HEK293T (cell line): ENCODE measurements at places on chromosomes 12 and 14.

GRCh38 chr12:10243818-10244520, 31.3 kb downstream of the GABARAPL1 start:
- DNase-seq: no peak

- no peak for DNase-seq
These were observed 42.1 kb upstream of the MTERF2 start for GRCh38 chr12:107029081-107029480.

GRCh38 chr14:96625426-96625985, 123.3 kb downstream of the PAPOLA start:
- no peak for DNase-seq

- no peak for DNase-seq
These were observed 5.5 kb downstream of the AMN start for GRCh38 chr14:102927878-102928411.

DNA sequence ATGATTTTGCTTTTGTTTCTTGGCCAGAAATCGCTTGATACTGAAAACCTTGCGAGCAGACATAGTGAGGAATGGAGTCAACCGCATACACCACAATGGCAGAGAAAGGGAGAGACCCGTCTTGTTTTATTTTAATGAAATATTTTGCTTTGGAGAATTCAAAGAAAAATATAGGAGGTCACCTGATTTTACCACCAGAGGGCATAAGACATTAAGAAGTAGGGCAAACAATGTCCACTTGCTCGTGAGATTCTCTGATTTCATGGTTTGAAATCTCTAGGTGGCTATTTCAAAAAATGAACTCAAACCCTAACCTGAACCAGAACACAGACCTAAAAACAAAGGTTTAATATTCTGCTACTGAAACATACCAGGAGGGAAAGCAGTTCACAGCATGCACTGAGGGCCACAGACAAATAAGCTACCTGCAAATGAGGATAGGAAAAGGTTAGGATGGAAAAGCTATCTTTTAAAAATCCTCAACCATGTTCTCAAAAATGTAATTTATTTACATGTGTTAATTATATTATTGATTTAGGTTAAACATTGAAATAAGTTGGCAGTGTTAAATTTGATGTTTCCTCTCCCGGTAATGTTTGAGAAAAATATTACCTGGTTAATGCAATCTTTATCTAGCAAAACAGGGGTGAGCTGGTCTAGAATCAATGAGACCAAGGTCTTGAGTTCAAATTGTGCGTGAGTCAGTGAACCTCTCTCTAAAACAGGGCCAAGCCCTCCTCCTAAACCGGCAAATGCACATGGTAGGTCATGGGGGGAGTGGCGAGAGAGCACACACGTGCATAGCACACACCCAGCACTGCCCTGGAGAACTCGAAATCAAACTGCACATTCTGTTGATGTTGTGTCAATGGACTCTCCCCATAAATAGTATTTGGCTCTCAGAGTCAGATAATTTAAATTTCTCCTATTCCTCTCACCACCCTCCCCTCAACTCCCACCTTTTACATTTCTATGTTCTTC, 12.5 kb downstream of the IFNG-AS1 start:
- peak; percentile 19 for DNase-seq

GRCh38 chr12:108745641-108746040, 14.3 kb upstream of the CORO1C start:
- no peak for DNase-seq

- DNase-seq: no peak
These were observed 112.7 kb downstream of the SLC16A7 start for GRCh38 chr12:59708484-59708883.

GRCh38 chr12:67792185-67792584, 143.6 kb downstream of the DYRK2 start:
- no peak for DNase-seq

GRCh38 chr14:81263777-81264410, 43.1 kb upstream of the GTF2A1 start:
- DNase-seq: no peak

DNA sequence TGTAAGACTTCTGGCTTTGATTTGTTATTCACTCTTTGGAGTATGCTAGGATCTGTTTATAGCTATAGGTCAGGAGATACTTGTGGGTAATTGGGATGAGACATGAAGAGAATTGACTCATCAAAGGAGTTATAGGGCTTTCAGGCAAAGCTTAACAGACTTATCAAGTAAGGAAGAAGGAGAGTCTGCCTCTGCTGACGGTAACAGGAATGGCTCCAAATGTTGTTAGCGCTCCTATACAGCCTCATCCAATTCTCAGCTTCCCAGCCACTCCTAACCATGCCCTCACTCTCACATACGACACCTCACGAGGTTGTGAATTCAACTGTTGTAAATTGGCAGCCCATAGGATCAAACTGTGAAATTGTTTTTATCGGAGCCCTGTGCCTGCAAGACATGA, 140.5 kb downstream of the KCNA5 start:
- DNase-seq: no peak

- DNase-seq: no peak
These were observed 915.9 kb downstream of the SLC6A15 start for GRCh38 chr12:83996671-83997070.

DNA sequence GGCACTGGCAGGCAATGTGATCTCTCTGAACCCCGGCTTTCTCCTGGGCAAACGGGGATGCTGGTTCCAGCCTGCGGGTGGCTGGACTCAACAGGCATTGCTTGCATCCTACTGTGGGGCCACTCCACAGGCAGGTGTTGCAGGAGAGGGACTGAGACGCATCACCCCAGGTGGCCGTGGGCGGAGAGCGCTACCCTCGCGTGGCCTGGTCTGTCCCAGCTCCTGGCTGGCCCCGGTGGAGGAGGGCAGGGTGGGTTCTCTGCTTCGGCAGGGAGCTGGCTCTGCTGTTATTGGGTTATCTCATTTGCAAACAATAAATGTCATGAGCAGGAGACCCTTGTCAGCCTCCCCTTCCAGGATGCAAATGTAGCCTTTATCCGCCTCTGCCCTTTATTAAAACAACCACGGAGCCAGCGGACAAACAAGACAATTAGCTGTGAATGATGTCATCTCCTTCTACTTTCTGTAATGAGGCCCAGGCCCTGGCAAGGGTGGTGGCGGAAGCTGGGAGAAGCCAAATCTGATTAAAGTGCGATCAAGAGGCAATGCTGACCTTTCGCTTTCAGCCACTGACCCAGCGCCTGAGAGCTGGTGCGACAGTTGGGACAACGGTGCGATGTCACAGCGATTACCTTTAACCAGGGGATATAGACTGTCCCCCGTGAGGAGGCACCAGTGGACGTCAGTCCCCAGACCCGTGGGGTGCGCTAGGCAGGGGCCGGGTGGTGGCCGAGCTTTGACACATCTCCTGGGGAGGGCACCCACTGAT, 161.8 kb downstream of the KIF26A start:
- DNase-seq: no peak

DNA sequence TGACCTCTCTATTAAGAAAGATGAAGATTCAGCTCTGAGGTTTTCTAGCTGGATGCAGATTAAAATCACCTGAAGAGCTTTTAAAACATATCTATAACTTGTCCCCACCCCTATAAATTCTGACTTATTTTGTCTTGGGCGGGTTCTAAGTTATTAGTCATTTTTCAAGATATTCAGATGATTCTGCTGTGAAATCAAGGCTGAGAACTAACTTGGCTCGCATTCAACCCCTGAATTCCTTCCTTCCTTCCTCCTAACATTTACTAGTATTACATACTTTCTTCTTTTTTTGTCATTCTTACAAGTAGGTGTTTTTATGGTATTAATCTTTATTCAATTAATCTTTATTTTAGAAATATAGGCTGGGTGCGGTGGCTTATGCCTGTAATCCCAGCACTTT, 55.4 kb downstream of the SSPN start:
- DNase-seq: no peak

DNA sequence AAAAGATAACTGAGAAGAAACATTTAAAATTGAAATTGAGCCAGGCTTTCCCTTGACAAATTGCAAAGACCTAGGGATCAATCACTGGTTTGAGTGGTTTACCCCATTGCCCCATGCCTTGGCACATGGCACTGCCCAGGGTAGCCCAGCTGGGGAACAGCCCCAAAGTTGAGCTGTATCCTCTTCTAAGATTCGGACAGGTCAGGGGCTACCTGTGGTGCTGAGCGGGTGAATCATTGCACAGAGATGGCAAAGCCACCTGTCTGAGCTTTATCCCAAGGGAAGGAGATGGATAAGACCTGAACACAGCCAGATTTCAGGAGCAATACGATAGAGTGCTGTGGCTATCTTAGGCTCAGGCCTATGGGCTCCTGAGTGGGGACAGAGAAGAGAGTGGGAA, 7.0 kb downstream of the IFI27L2 start:
- no peak for DNase-seq

GRCh38 chr14:100528962-100529560, 58.2 kb downstream of the BEGAIN start:
- no peak for DNase-seq

DNA sequence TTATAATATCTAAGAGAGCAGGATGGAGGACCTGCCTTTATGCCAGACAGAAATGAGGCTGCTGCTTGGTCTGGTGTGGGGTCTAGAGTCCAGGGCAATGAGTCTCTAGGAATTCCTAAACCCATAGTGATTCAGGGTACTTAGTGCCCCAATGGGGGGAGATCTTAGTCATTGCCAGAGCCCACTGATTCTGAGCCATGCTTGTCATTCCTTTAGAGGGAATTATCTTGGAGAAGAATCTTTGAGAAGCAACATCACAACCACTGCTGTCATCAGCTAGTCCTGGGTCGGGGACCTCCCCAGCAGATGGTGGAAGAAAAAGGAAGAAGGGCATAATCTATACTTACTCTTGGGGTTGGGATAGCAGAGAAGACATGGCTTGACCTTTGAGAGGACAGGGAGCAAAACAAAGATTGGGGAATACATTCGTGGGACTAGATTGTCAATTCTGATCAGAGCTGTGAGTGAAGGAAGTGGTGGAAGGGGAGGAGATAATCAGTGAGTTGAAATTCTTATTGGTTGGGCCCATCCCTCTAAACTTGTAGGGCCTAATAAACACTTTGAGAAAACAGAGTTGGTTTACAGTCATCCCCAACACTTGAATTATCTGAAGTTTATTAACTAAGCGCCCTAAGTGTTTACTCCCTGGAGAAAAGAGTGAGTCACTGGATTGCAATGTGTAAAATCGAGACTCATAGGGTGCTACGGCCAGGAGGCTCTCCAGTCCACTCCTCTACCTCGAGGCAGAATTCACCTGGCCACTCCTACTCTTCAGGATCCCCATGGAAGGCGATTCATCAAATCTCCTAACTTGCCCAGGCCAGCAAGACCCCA, 3.0 kb upstream of the KRT3 start:
- no peak for DNase-seq

GRCh38 chr14:80477388-80478160, 266.3 kb upstream of the DIO2 start:
- no peak for DNase-seq

DNA sequence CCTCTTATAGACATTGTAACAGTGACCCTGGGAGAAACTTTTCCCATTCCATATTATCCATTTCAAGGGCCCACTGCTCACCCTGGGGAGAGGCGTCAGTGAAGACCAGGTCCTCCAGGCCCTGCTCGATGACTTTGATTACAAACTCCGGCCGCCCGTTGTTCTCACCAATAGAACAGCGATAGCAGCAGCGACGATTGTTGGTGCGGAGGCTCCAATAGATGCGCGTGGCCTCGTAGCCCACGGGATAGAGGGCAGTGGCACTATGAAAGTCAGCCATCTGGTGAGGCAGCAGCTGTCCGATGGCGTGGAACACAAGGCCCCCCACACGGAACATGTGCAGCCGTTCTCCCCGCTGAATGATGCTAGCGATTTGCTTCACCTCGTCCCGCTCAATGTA, 7.5 kb upstream of the PRKAG1 start:
- DNase-seq: no peak

- DNase-seq: peak; percentile 42
These were observed 72.5 kb downstream of the ITPK1 start for GRCh38 chr14:93042968-93043940.

DNA sequence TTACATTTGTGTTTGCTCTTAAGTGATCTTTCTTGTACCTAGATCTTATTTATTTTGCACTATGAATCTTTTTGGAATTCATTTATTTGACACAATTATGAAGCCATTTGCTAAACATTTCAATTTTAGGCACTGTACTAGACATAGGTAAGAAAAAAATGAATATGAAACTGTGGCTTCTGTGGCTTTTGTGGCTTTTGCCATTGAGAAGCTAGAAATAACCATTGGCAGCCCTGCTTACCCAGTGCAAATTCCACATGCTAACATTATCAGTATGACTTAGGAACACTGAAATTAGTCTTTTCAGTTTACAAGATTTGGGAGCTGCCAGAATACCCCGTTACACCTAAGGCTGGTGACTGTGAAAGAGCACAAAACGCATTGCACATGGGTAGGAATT, 60.1 kb downstream of the FSCB start:
- no peak for DNase-seq

GRCh38 chr12:26434299-26435068, 239.1 kb downstream of the SSPN start:
- peak; percentile 67 for DNase-seq

- DNase-seq: peak; percentile 38
These were observed at the start of gene KCNA1 for GRCh38 chr12:4909734-4910501. Gene KCNA1 (plus strand): TSS chr12:4909905. CDS start chr12:4911379, 1,474 bp downstream.

GRCh38 chr12:101634724-101635123, 40.0 kb downstream of the MYBPC1 start:
- DNase-seq: no peak

DNA sequence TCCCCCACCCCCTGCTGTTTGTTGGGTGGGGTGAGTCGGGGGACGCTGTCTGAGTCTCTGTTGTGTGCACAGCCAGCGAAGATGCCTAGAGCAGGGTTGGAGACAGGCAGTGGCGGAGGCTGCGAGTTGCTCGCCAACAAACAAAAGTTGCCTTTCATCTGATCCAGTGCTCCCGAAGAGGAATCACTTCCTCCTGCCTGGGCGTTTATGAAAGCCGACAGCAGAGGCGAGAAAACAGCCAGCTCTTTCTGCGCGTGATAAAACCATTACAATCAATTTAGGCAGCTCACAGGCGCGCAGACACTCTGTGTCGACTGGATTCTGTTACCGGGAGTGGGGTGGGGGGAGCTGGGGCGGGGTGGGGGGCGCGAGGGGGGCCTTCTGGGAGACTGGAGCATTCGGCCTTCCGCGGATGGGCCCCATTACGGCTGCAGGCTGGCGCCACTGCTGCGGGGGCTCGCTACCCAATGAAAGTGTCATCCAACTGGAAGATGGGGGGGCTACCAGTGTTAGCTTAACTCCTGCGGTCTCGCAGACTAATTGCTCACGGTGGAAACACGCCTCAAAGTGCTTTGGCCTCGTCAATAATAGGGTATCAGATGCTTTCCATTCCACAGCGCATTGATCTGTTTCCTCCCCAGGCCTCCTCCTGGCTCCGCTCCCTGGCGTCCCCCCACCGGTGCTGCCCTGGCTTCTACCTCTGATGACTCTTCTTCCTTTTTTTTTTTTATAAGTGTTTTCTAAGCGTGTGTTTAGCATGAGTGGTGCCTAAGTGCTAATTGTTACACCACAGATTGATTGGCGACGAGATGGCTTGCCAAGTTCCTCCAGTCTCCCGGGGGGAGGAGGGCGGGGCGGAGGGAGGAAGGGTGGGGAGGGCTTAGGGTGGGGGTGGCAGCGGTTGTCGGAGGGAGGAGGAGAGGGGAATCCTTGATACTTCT, 678.4 kb downstream of the MED13L start:
- no peak for DNase-seq
